AG10803 (cell line): ENCODE measurements at places on chromosomes 16 and 17.
A peak's percentile ranks its signal among the peaks of the same experiment; 100 is the strongest.

DNA sequence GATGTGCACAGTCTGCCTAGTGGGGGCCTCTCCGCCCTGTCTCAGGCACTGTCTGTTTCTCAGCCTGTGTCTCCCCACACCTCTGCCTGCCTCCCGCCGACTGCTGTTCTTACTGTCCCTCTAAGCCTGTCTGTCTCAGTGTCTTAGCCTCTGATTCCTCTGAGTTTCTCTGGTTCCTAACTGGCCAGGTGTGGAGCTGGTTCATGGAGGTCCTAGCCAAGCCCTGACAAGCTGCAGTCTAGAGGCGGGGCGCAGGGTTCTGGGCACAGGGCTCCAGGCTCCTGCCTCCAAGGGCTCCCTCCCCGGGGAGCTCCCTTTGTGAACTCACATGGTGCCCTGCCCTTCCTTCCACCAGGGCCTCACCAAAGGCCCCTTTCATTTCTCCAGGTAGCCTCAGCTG lies 19.4 kb downstream of the C17orf100 start:
- no peak for DNase-seq

DNA sequence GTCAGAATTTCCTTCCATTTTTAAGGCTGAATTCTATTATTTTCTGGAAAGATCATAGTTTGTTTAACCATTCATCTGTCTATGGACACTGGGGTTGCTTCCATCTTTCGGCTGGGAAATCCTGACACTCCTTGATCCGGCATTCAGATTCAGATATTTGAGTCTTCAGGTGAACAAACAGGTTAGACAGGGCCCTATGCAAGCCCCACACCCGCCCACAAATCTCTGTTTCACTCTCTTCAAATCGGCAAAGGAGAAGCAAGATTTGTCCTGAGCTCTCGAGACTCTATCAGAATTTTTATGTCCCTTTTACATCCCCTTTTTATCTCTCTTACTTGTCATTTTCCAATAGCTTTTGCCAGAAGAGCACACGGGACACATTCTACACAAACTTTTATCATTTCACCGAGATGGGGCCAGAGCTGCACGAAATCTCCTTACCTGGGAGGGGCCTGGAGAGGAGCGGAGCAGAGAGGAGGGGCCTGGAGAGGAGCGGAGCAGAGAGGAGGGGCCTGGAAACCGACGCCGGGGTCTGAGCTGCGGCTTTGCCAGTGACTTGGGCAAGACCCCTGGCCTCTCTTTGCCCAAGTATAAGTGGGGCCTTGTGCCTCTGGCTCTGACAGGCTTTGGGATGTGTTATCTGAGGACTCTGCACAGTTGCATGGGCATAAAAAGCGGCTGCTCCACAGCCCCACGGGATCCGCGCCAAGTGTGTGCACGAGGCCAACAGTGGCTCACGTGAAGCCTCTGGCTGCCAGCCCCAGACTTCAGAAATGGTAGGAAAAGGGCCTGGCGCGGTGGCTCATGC lies 54.3 kb upstream of the RBFOX3 start:
- DNase-seq, result peak; percentile 21

GRCh38 chr17:35788477-35789368 lies 6.7 kb downstream of the MMP28 start:
- peak; percentile 80 for DNase-seq

GRCh38 chr17:44267818-44268490 lies at the start of gene SLC4A1:
TSS of gene SLC4A1 (minus strand) at chr17:44268135. CDS start at chr17:44262866, 5,269 bp downstream.
- DNase-seq, result no peak

- DNase-seq, result no peak
Observed at GRCh38 chr16:27706866-27707685, 157.1 kb downstream of the KATNIP start.

GRCh38 chr17:10738521-10739258 lies 8.9 kb upstream of the TMEM220 start:
- no peak for DNase-seq

DNA sequence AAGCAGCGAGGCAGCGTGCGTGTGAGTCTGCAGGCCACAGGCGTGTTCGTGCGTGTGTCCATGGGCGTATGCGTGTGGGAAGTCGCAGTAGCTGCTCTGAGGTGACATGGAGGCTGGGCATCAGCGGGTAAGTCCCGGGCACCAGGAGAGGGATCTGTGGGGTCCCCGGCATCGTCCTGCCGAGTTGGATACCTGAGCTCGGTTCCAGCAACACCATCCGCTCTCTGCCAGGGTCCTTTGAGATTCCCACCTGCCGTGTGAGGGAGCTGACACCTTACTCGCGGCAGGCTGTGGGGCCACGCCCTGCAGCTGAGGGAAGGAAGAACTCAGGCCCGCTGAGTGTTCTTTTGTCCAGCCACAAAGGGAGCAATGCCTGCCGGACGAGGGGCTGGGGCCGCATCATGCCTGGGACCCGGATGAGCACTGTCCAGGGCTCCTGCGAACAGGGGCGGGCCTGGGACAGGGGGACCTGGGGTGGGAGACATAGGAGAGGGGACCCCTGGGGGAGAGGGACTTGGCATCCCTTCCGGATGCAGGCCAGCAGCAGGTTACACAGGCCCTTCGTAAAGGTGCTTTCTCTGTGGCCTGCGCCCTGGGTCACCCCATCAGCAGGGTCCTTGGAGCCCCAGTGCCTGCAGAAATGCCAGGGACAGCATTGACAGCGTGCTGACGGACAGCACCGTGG lies 5.0 kb upstream of the SNAI3 start:
- no peak for DNase-seq

DNA sequence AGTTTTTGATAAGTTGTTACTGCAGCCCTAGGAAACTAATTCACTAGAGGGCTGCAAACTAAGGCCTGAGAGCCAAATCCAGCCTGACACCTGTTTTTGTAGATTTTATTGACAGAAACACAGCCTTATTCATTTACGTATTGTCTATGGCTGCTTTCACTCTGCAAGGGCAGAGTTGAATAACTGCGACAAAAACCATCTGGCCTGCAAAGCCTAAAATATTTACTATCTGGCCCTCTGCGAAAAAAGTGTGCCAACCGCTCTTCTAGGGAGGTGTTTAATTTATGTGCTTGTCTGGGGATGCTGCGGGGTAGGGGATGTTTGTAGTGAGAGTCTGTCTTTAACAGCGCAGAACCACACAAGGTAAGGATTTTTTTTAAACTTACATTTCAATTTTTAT lies 165.0 kb upstream of the RBFOX1 start:
- DNase-seq, result no peak

- DNase-seq, result no peak
Observed at GRCh38 chr17:45992904-45993303, 6.1 kb upstream of the STH start.

DNA sequence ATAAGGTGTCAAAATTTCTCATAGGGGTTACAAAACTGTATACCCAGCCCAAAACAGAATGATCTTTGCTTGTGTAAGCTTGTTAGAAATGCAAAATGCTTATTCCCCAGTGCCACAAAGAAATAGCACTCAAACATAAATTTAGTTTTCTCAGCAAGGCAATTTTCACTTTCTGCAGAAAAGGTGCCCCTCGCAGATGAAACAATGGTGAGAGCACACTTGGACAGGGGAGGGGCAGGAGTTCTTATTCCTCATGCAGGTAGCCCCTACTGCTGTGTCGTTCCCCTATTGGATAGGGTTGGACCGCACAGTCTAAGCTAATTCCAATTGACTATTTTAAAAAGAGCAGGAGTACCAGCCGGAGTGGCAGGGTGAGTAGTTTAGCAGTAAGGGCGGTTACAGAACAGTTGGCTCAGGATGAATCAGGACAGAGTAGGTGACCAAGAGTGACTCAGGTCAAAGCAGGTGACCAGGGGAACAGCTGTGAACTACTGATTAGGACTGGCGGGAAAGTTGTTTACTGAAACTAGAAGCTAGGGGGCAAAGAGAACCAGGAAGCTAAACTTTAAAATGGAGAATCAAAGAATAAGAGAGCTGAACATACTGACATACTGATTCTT lies 5.5 kb upstream of the LDHD start:
- no peak for DNase-seq

DNA sequence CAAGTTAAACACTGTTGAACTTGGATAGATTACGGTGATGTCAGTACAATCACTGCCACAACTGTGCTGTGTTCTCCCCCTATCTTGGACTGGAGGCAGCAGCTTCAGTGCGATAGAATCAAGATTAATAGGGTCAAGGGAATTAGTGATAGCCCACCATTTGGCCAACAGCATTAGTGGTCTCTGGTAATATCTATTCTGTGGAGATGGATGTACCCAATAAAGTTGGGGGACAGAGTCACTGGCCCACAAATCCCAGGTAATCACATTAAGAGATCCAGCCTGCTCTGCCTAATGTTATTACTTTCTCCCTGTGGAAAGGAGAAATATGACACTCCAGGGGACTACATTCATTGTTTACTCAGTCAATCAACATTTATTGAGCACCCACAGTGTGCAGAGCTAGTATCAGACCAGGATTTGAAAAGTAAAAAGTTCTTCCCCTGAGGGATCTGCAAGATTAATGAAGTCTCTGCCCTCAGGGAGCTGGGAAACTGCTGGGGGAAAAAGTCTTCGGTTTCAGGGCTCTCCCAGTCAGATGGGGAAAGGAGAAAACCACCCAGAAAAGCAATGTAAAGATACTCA lies 23.6 kb upstream of the ATP5MC1 start:
- DNase-seq, result no peak
